ENCODE measurements at places on chromosomes 1 and 21.

DNA sequence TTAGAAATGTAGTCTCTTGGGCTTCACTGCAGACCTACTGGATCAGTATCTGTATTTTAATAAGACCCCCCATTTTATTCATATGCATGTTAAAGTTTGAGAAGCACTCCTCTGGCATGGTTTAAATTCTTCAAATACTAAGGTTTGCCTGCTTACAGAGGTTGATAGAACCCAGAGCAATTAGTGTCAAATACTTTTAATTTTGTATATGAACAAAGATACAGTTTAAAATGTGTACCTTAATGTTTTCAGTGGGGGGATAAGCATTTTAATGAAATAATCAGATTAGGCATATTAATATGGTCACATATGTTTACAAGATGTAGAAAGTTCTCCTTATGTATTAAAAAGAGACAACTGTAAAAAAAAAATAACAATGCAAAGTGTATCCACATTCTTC, 40.4 kb upstream of the EPS15 start:
- DNase-seq, result no peak

DNA sequence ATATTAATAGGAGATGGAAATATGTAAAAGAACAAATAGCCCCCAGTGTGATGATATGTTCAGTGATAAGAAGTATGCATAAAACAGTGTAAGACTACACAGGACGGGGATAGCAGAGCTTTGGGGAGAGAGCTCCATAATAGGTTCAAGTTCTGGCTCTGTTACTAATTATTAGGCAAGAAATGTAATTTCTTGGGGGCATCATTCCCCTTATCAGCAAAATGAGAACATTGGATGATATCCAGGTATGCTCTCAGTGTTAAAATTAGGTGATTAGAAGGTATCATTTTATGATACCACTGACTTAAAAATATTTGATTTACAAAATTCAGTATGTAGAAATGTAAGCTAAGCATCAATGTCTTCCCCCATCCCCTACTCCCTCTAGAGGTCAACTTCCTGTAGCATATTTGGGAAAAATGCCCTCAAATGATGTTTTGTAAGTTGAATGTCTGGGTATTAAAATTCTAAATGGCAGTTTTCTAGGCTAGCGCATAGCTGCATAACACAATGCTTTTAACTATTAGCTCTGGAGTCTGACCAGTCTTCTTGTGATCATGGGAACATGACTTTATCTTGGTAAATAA, 585.7 kb upstream of the CAMK1G start:
- peak; percentile 16 for DNase-seq

DNA sequence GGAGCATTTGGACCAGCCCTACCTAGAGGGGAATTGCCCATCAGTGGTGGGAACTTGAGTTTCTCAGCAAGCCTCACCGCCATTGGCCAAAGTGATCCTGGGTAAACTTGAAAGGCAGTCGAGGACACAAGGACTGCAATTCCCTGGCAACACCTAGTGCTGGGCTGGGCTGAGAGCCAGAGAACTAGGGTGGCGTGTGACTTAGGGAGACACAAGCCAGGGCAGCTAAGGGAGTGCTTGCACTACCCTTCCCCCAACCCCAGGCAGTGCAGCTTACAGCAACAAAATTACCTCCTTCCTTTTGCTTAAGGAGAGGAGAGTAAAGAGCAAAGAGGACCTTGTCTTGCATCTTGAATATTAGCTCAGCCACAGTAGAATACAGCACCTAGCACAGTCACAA, 176.9 kb upstream of the PRMT6 start:
- DNase-seq, result no peak

GRCh38 chr1:167301355-167301754, 80.7 kb downstream of the POU2F1 start:
- DNase-seq, result no peak

DNA sequence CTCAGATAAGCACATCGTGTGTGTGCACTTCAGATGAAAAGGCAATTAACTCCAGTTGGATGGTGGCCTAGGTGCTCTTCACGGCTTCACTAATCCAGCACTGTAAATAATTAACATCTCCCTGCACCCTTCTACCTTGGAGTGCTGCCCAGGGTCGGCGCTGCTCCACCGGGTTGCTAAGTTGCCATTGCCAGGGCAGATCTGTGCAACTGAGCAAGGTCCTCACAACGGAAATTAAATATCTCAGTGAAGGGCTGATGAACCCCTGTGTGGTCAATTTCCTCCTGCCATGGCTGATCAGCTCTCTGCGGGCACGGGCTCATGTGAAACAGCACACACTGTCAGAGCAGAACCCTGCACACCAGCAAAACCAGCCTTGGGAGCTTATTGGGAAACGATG, 63.2 kb downstream of the SYDE2 start:
- no peak for DNase-seq

GRCh38 chr21:42733037-42733627, 79.7 kb downstream of the PDE9A start:
- no peak for DNase-seq

- DNase-seq, result no peak
Observed at GRCh38 chr1:59360170-59360569, 63.3 kb downstream of the FGGY start.

DNA sequence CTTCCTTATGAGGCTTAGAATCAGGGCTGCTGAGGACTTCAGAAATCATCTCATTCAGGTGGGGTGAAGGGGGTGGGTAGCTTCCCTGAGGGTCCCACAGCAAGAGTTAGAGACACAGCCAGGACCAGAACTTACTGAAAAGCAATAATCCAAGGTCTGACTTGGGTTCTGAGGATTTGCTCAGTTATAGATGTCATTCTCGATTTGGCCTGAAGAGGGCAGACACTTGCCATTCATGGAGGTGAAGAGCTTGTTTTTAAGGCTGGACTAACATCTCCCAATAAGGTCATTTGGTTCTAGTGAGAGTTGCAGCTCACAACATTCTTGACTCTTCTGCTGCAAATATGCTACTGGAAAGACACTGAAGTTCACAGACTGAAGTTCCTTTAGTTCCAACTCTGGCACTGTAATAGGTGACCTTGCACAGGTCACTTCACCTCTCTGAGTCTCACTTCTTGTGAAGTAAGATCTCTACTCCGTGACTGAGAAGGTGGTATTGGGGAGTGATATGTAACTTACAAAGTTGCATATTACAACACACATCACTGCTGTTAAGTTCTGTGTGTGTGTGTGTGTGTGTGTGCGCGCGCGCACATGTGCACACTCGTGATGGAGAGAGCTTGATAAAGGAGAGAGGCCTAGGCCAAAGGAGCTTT, 69.8 kb upstream of the DIRAS3 start:
- DNase-seq, result no peak

DNA sequence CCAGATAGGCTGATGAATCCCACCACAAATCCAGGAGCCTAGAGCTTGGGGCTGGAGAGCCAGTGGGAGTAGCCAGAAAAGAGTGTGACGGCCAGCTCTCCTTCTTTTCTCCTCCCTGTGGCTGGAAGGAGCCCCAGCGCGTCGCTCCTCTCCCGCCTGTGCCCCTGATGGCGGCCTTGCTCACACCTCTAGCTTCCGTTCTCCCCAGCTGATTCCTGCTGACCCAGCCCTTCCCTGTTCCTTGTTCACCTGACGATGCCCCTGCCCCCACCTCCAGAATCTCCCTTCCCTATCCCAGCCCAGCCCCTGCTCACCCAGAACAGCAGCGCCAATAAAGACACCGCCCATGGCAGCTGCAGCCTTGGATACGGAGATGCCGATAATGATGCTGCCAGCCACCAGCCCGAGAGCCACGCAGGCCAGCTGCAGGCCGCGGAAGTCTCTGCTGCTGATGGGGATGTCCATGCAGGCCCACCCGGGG, 656 bp downstream of the KNCN start:
- no peak for DNase-seq

GRCh38 chr1:77829851-77830250, 50.4 kb downstream of the MIGA1 start:
- no peak for DNase-seq

DNA sequence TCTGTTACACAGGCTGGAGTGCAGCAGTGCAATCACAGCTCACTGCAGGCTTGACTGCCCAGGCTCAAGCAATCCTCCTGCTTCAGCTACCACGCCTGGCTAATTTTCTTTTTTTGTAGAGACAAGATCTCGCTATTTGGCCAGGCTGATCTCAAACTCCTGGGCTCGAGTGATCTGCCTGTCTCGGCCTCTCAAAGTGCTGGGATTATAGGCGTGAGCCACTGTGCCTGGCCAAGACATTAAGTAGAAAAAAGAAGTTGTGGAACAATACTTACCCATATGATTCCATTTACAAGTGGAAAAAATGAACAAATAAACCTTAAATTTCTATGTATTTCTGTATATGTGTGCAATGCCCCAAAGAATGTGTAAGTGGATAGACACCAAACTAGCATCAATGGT, 30.3 kb upstream of the ID3 start:
- no peak for DNase-seq

GRCh38 chr1:99675994-99676393, 30.1 kb downstream of the PALMD start:
- DNase-seq, result no peak

DNA sequence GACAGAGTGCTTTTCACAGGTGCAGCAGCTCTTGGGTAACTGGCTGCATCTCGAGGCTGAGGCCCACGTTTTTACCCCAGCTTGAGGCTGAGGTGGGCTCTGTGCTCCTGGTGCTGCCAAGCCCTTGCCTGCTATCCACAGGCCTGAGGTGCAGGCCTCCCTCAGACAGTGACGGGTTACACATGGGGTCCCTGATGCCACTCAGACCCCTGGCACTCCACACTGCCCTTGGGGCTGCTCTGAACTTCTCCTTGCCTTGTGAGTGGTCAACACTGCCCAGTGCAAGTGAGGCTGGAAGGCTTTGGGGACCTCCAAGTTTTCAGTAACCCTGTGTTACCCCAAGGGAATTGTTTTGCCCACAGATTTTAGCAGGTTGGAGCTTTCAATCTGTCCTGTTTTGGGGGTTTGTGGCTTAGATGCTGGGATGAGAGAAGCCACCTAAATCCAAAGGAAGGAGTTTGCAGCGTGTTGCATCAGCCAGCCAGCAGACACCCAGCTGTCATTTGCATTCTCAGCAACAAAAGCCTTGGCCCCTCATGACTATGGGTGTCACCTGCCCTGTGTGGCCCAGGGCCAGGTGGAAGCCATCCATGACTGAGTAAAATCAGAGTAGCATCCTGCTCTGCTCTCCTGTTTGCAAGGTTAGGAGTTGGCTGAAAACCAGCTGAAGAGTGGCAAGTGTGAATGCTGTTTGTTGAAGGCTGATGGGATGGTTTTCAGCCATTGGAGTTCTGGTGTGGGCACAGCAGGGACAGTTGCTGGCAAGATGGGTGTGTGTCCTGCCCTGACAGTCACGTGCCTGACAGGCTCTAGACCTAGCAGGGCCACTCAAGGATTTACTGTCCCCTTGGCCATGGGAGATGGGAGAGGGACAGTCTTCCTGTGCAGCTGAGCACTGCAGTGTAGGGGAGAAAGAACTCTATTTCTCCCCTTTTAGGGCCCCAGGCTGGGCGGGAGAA, 3.2 kb downstream of the RNF187 start:
- no peak for DNase-seq

DNA sequence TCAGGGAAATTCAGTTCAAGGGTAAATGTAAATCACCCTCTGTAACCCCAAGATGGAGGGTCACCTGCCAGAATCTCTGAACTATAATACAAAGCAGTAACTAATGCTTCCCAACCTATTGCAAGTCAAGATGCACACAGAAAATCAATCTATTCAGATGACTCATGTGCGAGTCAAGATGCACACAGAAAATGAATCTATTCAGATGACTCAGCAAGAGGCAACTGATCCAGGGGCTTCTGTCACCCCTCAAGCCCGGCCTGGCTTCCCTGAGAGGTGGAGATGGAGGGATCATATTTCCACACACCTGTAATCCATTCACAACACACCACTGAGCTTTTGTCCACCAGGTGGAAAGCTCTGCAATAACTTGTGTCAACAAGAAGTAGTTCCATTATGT, 17.4 kb upstream of the HIVEP3 start:
- peak; percentile 5 for DNase-seq

DNA sequence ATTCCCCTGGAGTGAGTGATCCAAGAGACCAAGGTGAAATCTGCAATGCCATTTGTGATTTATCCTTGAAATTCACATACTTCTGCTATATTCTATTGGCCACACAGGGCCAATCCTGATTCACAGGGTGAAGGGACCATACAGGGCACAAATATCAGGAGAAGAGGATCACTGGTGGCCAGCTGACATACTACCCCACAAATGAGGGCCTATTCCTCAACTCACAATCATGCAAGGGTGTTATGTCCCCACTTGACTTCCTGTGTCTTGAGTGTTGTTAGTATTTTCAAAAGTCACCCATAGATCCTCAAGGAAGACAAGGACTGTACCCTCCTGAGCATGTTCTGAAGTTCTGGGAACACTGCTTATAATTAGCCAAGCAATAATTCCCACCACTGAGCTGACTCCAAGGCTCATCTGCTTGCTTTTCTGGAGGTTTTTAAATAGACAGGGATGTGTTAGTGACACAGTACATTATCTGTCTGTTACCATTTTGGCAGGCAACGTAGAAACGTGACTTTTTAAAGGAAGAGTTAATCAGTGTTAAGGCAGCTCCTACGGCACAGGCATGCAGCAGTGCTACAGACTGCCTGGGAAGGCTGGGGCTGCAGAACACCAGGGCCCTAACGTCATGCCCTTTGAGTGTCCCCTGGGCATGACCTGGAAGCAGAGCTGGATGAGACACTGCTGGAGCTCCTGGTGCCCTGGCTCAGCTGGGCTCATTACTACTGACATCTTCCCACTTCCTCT, 137.4 kb downstream of the FAM78B start:
- DNase-seq, result no peak

DNA sequence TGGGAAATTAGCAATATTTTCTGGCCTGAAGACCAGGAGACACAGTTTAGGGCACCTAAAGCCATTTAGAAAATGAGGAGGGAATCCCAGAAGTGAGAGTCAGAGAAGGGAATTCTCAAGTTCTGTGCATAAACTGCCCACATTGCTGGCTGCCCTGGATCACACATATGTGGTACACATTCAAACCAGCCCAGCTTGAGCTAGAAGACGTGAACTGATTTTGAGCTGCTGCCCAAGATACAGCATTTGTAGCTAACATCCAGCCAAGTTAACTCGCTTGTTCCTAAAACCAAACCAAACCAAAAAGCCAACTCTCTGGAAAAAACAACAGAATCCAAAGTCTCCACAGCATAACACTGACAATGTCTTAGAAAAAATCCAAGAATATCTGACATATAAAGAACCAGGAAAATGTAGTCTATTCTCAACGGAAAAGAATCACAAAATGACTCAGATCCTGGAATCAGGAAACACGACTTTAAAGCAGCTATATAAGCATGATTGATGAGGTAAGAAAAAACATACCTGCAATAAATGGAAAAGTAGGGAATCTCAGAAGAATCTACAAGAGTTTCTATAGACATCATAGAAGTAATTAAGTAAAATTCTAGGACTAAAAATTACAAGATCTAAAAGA, 18.2 kb upstream of the QSOX1 start:
- no peak for DNase-seq

All from SW 1271 (cell line).